ENCODE measurements at places on chromosomes 2 and 18.

DNA sequence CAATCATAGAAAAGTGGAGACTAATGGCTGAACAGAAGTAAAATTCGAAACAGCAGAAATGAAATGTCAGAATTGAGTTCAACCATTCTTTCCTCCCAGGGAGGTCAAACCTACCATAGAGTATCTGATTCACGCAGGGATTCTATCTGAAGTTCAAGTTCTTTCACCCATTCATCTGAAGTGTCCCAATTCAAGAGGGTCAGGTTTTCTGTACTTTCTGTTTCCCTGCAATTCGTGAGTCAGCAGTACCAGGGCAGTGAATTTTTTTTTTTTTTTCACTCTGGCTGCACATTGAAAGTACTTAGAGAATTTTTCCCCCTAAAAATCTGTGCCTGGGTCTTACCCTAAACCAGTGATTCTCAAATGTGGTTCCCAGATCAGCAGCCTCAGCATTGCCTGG lies 40.9 kb upstream of the CCDC88A start:
- no peak for DNase-seq

DNA sequence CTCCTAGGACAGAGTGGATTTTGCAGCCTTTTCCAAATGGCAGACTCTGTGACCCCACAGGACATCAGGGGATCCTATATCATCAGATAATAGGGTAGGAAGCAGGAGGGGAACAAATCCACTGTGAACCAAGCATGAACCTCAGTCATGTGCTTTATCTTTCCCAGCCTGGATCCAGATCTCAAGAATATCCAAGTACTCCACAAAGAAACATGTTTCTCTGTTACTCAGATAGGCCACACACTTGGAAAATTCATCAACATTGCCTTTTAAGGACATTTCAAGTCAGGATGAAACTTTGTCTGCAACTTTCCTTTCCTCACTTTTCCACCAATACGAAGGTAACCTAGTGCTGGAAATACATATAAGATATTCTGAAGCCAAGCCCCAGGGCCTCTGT lies 85.8 kb downstream of the RDH14 start:
- DNase-seq, result no peak

DNA sequence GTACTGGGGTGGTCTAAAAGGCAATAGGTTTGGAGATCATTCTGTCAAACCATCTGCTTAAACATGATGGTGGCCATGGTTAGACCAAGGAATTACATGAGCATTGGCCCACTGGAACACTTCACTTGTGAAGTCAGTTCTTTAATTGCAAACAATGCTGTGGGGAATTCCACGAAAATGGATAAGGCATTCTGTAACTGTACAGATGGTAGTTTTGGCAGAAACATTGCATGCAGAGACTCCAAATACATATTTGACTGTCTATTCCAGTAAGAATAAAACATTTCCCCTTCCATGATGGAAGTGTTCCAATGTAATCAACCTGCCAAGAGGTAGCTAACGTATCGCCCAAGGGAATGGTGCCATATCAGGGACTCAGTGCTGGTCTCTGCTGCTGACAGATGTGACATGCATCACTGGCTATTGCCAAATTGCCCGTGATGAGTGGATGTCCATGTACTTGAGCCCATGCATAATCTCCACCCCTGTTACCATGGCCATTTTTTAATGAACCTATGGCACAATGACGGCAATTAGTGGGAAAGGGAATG lies 417.9 kb downstream of the CDH7 start:
- DNase-seq, result no peak

DNA sequence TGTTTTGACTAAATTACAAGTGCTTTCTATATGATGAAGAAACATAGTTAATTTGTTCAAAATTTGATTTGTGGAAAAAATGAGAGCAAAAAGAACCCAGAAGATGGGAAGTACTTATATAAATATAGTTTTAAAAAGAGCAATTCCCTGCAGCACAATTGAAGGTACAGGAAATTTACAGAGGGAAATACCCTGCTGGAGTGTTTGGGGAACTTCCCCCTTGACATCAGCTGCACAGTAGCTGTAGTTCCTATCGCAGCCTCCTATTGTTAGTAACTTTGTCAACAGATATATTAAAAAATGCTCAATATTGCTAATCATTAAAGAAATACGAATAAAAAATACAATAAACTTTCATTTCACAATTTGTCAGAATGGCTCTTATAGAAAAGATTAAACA lies 1118.8 kb upstream of the ZEB2 start:
- DNase-seq, result no peak

GRCh38 chr2:223093436-223094241 lies 41.6 kb downstream of the KCNE4 start:
- no peak for DNase-seq

DNA sequence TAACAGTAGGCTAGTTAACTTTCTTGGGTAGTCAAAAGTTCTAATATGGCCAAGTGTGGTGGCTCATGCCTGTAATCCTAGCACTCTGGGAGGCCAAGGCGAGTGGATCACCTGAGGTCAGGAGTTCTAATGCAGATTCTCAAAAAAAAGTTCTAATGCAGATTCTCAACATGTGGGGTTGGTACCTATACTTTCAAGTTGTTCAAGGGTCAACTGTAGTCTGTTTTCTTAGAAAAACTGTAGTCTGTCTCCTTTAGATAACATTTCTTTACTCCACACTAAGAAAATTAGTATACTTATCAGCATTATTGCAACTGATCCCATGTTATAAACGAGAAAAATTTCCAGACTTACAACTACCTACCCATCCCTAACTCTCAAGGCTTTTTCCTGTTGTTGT lies 16.6 kb downstream of the INO80D start:
- DNase-seq, result no peak

DNA sequence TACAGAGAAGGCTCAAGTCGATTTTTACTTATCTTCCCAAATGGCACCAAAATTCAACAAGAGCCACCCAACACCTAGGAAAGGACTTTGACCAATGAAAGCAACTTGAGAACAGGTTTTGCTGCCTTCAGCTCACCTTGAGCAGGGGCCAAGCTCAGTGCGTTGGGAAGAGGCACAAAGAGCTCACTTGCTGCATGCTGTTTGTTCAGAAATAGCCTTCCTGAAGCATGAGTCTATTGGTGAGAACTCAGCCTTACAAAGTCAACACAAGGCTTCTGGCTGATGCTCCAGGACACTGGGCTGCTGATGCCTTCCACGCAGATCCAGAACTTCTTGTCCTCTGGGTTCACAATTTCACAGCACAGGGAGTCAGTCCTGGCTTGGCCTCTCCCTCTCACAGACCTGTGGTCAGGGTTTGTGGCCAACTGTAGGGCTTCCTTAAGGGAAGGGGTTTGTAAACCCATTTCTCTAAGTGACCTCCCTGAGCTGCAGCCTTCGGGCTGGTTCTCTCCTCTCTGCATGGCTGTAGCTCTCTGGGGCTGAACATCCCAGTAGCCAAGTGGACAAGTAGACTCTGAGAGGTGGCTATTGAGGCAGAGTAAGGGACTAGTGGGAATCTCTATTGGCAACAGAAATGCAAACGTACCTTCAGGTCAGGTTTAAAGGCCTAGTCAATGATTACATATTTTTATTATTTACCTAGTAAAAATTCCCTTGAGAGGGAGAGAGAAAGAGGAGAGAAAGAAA lies 124.7 kb upstream of the GATA6 start:
- DNase-seq, result no peak

DNA sequence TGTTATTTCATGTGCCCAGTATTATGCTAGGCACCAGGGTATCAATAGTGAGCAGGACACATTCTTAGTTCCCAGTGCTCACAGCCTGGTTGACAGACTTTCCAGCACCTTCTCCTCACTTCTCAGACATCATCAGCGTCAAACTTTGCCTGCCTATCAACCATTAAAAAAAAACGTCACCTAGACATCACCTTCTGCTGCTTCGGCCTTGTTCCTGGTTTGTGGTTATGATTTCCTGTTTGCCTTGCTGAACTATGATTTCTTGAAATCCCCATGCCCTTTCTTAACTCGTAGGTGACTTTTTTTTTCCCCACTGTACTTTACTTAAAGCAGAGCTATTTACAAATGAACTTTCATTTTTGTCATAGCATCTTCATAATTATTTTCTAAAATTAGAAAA lies 60.4 kb upstream of the NABP1 start:
- DNase-seq, result no peak

DNA sequence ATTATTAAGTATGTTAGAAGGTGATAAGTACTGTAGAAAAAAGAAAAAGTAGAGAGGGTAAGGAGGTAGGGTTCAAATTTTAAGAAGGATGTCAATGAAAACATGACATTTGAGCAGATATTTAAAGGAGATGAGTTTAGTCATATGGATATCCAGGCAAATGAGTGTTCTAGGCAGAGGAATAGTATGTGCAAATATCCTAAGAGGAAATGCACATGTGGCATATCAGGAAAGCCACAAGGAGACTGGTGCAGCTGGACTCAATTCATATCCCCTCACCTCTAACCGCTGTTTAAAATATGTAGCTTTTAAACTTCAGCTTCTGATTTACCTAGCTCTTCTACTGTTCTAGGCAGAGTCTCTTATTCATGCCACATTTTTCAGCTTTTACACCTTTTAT lies 9.5 kb downstream of the AGPS start:
- no peak for DNase-seq

GRCh38 chr2:3519255-3520205 lies at the start of gene ADI1:
ADI1 (minus strand) TSS chr2:3519531; CDS start chr2:3519487, 44 bp downstream.
- peak; percentile 45 for DNase-seq

GRCh38 chr2:146741260-146741659 lies 1103.6 kb upstream of the ACVR2A start:
- no peak for DNase-seq

GRCh38 chr18:28984731-28985130 lies 807.8 kb upstream of the CDH2 start:
- no peak for DNase-seq

GRCh38 chr2:71562518-71562917 lies 109.2 kb downstream of the DYSF start:
- DNase-seq, result no peak

- peak; percentile 50 for DNase-seq
Observed at GRCh38 chr2:231563378-231563961, 29.2 kb upstream of the TEX44 start.

DNA sequence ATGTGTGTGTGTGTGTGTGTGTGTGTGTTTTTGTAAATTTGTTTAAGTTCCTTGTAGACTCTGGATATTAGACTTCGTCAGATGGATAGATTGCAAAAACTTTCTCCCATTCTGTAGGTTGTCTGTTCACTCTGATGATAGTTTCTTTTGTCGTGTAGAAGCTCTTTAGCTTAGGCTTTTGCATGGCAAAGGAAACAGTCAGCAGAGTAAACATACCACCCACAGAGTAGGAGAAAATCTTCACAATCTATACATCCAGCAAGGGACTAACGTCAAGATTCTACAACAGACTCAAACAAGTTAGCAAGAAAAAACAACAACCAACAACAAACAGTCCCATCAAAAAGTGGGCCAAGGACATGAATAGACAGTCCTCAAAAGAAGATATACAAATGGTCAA lies 336.7 kb upstream of the ATP5MC3 start:
- DNase-seq, result no peak

DNA sequence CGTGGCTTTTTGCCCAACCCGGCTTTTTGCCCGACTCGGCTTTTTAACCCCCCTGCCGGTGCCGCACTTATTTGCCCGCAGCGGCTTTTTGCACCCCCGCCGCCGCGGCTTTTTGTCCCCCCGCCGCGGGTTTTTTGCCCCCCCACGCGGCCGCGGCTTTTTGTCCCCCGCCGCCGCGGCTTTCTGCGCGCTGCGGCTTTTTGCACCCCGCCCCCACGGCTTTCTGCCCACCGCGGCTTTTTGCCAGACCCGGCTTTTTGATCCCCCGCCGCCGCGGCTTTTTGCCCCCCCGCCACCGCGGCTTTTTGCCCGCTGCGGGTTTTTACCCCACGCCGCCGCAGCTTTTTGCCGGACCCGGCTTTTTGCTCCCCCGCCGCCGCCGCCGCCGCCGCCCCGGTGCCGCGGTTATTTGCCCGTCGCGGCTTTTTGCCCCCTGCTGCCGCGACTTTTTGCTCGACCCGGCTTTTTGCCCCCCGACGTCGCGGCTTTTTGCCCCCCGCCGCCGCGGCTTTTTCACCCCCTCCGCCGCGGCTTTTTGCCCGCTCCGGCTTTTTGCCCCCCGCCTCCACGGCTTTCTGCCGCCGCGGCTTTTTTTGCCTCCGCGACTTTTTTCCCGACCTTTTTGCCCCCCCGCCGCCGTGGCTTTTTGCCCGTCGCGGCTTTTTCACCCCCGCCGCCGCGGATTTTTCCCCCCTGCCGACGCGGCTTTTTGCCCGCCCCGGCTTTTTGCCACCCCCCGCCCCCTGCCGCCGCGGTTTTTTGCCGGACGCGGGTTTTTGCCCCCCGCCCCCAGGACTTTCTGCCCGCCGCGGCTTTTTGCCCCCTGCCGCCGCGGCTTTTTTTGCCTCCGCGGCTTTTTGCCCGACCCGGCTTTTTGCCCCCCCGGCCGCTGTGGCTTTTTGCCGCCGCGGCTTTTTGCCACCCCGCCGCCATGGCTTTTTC lies 2786.5 kb downstream of the RPIA start:
- peak; percentile 9 for DNase-seq

DNA sequence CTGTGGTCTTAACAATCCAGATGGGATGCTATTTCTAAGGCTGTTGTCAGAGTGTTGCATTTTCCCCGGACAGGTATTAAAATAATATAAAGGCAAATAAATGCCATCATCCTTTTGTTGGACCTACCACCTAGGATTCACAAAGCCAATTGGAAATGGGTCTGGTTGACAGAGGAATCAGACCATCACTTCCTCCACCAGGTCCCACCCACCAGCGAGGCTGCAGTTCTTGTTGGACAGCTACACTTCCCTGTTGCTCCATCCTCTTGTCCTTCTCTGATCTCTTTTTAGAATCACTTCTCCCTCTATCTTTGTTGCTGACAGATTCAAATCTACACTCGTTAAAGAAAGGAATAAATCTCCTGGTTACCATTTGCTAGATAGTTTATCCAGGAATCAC lies 1.1 kb downstream of the TMEM169 start:
- DNase-seq, result no peak

DNA sequence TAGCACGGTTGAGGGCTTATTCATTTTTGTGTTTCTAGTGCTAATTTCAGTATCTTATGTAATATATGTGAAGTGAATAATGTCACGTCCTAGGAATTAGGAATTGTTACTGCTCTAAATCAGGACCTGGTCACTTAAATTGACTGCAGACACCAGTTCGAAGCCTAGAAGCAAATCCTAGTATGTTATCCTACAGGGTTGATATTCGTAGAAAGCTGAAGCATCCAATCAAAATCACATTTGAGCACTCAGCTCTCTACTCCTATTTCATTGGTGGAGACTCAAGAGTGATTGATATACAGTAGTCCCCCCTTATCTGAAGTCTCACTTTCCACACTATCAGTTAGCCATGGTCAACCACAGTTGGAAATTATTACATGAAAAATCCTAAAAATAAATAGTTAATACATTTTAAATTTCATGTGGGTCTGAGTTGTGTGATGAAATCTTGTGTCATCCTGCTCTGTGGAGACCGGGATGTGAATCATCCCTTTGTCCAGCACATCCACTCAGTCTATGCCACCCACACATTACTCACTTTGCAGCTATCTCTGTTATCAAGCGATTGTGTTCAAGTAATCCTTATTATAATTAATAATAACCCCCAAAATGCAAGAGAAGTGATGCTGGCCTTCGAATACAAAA lies 35.2 kb upstream of the SCN9A start:
- DNase-seq, result no peak

- no peak for DNase-seq
Observed at GRCh38 chr18:43092539-43092938, 22.9 kb downstream of the RIT2 start.

- DNase-seq, result no peak
Observed at GRCh38 chr18:11847811-11848210, 3.4 kb upstream of the CHMP1B start.

All from D721Med (cell line).